Lower lobe of right lung (tissue), 2 donors: ENCODE measurements at places on chromosomes 7 and 10. TPM values are rescaled to one million over a fixed set of nuclear protein-coding genes. Genes with fewer than 3 reads are reported as not detected.

- DNase-seq = no peak
- H3K27ac ChIP-seq = no peak overlapping the region
- no peaks in the 10 kb centered on the region for H3K27me3 ChIP-seq
- H3K4me3 ChIP-seq = no peak overlapping the region
- H3K4me1 ChIP-seq = no peaks in the 10 kb centered on the region
- peaks cover 45% of the 10 kb centered on the region for H3K36me3 ChIP-seq
Observed at GRCh38 chr10:38118072-38118807, 24.1 kb downstream of the ZNF37A start.

The RPEL1 gene
- 0.30 TPM for total RNA-seq

DNA sequence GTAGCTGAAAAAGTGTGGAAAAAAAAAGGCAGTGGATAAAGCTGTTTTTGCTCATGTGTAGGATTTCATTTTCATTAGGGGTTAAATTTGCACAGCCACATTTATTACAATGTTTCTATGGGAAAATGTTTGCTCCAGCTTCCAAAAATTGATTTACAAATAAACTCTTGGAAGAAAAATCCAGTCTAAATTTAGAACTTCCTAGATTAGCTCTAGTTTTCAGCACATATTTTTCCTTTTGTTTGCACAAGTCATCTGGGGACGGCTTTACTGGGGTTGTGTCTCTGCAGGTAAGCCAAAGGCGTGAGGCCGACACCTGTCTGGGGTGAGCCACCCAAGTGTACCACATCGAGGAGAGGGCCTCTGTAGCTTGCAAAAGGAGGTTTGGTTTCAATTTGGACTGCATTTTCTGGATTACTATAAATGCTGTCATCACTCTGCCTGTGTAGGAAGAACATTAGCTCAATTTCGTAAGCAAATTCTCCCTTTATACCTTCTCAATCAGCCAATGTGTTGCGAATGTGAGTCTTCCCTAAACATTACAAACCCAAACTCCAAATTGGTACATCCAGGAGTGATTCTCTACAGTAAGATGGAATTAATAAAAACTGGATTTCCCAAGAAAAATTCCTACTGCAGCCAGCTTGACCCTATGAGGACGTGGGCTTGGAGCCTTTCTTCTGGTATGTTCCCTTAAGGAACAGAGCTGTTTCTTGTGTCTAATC, 89.5 kb upstream of the ZNF438 start:
- no peak for DNase-seq
- no peak overlapping the region for H3K4me3 ChIP-seq
- H3K27ac ChIP-seq = peak overlapping the region; percentile 26
- H3K4me1 ChIP-seq = no peaks in the 10 kb centered on the region
- H3K36me3 ChIP-seq = no peaks in the 10 kb centered on the region

The SFR1 gene
- 7.4 TPM for total RNA-seq

The OR2A7 gene
- 12.1 TPM for total RNA-seq

DNA sequence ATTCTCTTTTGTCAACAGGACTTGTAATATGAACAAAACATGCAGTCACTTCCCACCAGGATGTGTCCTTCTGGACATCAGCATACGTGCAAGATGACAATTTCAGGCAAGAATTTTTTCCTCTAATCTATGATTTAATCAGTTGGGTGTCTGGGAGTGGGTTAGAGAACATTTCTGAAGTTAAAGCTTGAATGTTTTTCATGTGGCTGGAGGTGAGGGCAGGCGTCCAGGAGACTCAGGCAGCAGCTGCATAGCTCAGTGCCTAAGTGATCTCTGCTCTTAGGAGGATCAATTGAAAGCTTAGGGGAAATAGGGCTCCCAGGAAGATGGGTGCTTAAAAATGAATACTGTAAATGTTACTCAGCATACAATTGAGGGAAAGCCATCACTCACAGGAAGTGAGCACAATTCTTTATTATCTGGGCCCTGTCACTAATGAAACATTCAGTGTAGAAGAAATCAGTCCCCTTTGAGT, 457.6 kb upstream of the KLF6 start:
- H3K27ac ChIP-seq = peak overlapping the region; percentile 81
- H3K36me3 ChIP-seq = no peaks in the 10 kb centered on the region
- peak overlapping the region; percentile 22 for H3K4me3 ChIP-seq

The TMEM139 gene
- 25.9 TPM for total RNA-seq

The FAM131B gene
- total RNA-seq = 0.53 TPM

The ATOH7 gene
- not detected for total RNA-seq

DNA sequence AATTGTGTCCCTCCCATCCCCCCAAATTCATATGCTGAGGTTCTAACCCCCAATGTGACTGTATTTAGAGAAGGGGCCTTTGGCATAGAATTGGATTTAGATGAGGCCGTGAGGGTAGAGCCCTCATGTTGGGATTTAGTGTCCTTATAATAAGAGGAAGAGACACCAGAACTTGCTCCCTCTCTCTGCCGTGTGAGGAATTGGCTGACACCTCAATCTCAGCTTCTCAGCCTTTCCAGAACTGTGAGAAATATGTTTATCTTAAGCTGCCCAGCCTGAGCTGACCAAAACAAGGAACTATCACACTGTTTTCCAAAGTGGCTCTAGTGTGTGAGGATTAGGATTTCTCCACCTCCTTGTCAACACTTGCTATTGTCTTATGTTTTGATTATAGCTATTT, 400.0 kb upstream of the FZD8 start:
- no peaks in the 10 kb centered on the region for H3K36me3 ChIP-seq
- no peaks in the 10 kb centered on the region for H3K4me1 ChIP-seq
- no peaks in the 10 kb centered on the region for H3K27me3 ChIP-seq
- no peak for DNase-seq
- H3K27ac ChIP-seq = no peak overlapping the region

DNA sequence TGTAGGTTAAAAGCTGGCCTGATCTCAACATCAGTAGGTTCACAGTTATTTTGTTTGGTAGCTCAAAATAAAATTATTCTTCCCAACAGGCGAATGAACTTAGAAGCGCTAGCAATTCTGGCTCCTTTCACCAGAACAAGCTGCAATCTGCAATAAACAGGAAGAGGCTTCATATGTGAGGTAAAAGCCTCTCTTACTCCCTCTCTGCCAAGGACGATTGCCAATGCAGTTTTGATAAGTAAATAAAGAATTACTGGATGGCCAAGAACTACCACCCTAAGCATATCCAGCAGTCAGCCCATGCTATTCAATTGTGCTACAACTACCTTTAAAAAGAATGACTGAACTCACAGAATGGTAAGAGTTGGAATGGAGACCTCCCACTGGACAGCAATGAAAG, 150.0 kb upstream of the LAMB4 start:
- H3K36me3 ChIP-seq = no peaks in the 10 kb centered on the region
- no peak overlapping the region for H3K4me3 ChIP-seq
- H3K27ac ChIP-seq = no peak overlapping the region
- H3K27me3 ChIP-seq = no peaks in the 10 kb centered on the region
- DNase-seq = no peak

The MRC1 gene
- 529 TPM for total RNA-seq

GRCh38 chr10:88651101-88651551, 13.1 kb upstream of the LIPF start:
- no peak overlapping the region for H3K4me3 ChIP-seq
- H3K27ac ChIP-seq = no peak overlapping the region
- no peaks in the 10 kb centered on the region for H3K36me3 ChIP-seq
- H3K27me3 ChIP-seq = no peaks in the 10 kb centered on the region

The OR9A2 gene
- total RNA-seq = not detected

GRCh38 chr10:132746801-132747625, 38.9 kb downstream of the NKX6-2 start:
- H3K27me3 ChIP-seq = no peaks in the 10 kb centered on the region
- H3K4me1 ChIP-seq = no peaks in the 10 kb centered on the region
- no peak for DNase-seq

DNA sequence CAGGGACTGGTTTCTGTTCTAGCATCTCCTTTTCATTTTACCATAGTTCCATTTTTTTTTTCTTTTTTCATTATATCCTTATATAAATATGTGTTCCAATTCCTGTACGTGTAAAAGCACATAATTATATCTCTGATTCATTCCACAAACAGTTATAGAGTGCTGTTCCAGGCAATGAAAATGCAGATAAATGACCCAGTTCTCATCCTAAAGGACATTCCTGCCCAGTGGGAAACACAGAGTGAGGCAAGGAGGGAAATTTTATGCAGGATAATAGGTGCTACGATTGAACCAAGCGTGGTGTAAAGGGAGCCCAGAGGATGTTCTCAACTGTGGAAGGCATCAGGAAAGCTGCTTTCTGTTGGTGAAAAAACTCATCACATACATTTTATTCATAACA, 408.1 kb downstream of the GATA3 start:
- H3K27me3 ChIP-seq = no peaks in the 10 kb centered on the region
- H3K27ac ChIP-seq = no peak overlapping the region
- H3K4me1 ChIP-seq = no peaks in the 10 kb centered on the region
- no peak overlapping the region for H3K4me3 ChIP-seq
- DNase-seq = no peak

GRCh38 chr10:98458809-98459784, 12.4 kb upstream of the HPS1 start:
- H3K36me3 ChIP-seq = no peaks in the 10 kb centered on the region
- no peak overlapping the region for H3K27ac ChIP-seq
- H3K4me3 ChIP-seq = no peak overlapping the region
- H3K27me3 ChIP-seq = peaks cover 3% of the 10 kb centered on the region
- no peaks in the 10 kb centered on the region for H3K4me1 ChIP-seq

GRCh38 chr10:91798649-91799611, 704 bp downstream of the TNKS2 start:
- peak overlapping the region; percentile 97 for H3K27ac ChIP-seq
- H3K27me3 ChIP-seq = no peaks in the 10 kb centered on the region
- H3K4me1 ChIP-seq = peaks cover 52% of the 10 kb centered on the region

DNA sequence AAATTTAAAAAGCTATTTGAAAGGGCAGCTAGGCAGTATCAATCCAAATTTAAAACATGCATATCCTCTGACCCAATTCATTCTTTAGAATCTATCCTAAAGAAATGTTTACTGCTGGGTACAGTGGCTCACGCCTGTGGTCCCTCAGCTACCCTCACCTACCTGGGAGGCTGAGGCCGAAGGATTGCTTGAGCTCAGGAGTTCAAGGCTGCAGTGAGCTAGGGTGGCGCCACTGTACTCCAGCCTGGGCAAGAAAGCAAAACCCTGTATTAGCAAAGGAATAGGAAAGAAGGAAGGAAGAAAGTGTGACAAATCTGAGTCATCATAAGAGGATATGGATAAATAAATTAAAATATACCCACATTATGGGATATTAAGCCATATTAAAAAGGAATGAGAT, 36.3 kb downstream of the C7orf33 start:
- H3K4me3 ChIP-seq = no peak overlapping the region
- no peak overlapping the region for H3K27ac ChIP-seq
- DNase-seq = no peak
- H3K4me1 ChIP-seq = peaks cover 13% of the 10 kb centered on the region
